ENCODE measurements at places on chromosomes 4 and X. TPM values are rescaled to one million over a fixed set of nuclear protein-coding genes. Genes with fewer than 3 reads are reported as not detected.

Gene ZNF518B
- total RNA-seq, result 3.4 TPM

Gene CFAP99
- 0.05 TPM for total RNA-seq

Gene MAGEB10
- total RNA-seq, result not detected

Gene RADX
- 0.03 TPM for total RNA-seq

Gene RBM46
- total RNA-seq, result not detected

Gene TAF7L
- total RNA-seq, result 0.16 TPM

Gene DCHS2
- not detected for total RNA-seq

Gene GALNTL6
- 0.07 TPM for total RNA-seq

Gene RHOH
- total RNA-seq, result 0.16 TPM

Gene CHRDL1
- total RNA-seq, result 0.06 TPM

Gene WDFY3
- total RNA-seq, result 9.9 TPM

Gene TIGD4
- total RNA-seq, result 0.27 TPM

Gene DIPK2B
- not detected for total RNA-seq

Gene DCAF4L1
- 0.12 TPM for total RNA-seq

Gene UGT2B11
- total RNA-seq, result 0.12 TPM

Gene ACE2
- not detected for total RNA-seq

Gene HAND2
- total RNA-seq, result 0.32 TPM

Gene SMIM10
- 0.05 TPM for total RNA-seq

Gene F11
- total RNA-seq, result not detected

Gene CCDC160
- total RNA-seq, result not detected

Gene ZDHHC15
- total RNA-seq, result not detected

Gene C4orf36
- total RNA-seq, result 0.88 TPM

Gene KLHL4
- 3.1 TPM for total RNA-seq

Gene FTSJ1
- total RNA-seq, result 67.6 TPM

Gene TBC1D1
- 21.4 TPM for total RNA-seq

Gene ASMT
- 0.28 TPM for total RNA-seq

Gene MCF2
- 0.08 TPM for total RNA-seq

Gene HDX
- 2.2 TPM for total RNA-seq

Gene NELFA
- total RNA-seq, result 19.5 TPM

Gene NUDT9
- total RNA-seq, result 23.0 TPM

Gene SPCS3
- 38.9 TPM for total RNA-seq
